ENCODE measurements at places on chromosomes 1 and 21.
A peak's percentile ranks its signal among the peaks of the same experiment; 100 is the strongest.

GRCh38 chr1:200437556-200438203 lies 27.8 kb upstream of the ZNF281 start:
- DNase-seq = peak; percentile 13

GRCh38 chr1:46599059-46599970 lies 4.8 kb downstream of the MKNK1 start:
- no peak for DNase-seq

- peak; percentile 39 for DNase-seq
Observed at GRCh38 chr1:90879281-90879680, 142.6 kb downstream of the ZNF644 start.

- no peak for DNase-seq
Observed at GRCh38 chr1:119358636-119359035, 9.9 kb upstream of the HAO2 start.

DNA sequence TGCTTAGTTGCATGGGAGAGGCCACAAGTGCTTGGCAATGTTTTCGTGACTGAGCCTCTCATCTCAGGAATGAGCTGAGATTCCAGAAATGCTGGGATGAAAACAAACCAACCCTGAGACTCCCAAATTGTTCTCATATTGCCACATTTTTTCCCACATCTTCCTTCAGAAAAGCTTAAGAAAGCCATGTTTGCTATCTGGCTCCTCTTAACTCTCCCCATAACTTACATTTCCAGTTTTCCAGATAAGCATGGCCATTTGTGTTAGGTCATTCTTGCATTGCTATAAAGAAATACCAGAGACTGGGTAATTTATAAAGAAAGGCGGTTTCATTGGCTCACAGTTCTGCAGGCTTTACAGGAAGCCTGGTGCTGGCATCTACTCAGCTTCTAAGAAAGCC lies 17.2 kb downstream of the DSCAM start:
- DNase-seq = no peak

Measured in ELR (cell line).